ENCODE measurements at places on chromosomes 2 and 18.

GRCh38 chr2:182605166-182605565, 110.9 kb upstream of the DNAJC10 start:
- DNase-seq = no peak

- no peak for DNase-seq
Measured at GRCh38 chr2:186852508-186852907, 3.5 kb upstream of the ZSWIM2 start.

DNA sequence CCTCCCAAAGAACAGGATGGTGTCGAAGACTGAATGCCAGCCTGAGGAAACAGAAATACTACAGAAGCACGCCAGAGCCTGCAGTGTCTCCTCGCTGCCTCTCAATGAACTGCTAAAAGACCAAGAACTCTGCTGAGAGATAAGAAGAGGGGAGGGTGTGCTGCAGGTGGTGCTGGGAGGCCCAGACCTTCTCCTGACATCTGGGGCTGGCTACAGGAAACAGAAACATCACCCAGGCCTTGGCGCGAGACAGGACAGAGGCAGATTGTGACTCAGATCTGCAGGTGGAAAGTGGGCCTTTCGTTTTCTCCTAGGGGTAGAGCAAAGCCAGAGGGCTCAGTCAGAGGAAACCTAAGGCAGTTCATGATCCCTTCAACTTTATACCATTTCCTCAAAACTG, 250.3 kb upstream of the TCF4 start:
- no peak for DNase-seq

GRCh38 chr2:170972296-170973224, 43.5 kb downstream of the GORASP2 start:
- DNase-seq = no peak

GRCh38 chr18:1559563-1559962, 654.9 kb downstream of the ADCYAP1 start:
- DNase-seq = no peak

DNA sequence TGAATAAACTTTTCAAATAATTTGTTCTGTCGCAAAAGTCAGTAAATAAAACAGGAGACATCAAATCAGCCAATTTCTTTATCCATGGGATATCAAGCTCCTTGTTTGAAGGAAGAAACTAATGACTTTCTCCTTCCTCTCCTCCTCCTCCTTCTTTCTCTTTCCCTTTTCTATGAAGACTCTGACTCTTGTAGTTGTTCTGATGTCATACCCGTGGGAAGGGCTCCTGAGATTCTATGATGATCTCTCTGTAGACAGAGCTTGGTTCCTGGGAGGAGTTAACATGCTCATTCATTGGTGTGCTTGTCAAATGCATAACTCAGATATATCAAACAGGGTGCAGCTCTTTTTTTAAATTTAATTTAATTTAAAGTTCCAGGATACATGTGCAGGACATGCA, 118.7 kb upstream of the KCTD1 start:
- no peak for DNase-seq

DNA sequence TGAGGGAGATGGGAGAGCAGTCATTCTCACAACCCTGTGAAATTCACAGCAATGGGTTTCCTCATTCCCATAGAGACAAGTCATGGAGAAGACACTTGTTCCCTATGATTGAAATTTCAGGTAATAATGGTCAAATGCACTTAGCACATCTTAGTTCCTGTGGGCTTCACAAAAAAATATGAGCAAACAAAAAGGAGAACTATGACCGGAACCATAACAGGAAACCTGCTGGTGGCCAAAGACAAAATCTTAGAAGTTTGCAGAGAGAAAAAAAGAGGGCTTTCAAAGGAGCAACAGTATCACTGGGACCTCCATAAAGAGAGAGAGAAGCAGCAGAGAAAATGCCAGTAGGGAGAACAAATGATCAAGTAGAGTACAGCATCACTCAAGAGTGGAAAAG, 138.9 kb upstream of the APCDD1 start:
- no peak for DNase-seq

GRCh38 chr18:65788373-65788772, 37.6 kb downstream of the CDH7 start:
- no peak for DNase-seq

DNA sequence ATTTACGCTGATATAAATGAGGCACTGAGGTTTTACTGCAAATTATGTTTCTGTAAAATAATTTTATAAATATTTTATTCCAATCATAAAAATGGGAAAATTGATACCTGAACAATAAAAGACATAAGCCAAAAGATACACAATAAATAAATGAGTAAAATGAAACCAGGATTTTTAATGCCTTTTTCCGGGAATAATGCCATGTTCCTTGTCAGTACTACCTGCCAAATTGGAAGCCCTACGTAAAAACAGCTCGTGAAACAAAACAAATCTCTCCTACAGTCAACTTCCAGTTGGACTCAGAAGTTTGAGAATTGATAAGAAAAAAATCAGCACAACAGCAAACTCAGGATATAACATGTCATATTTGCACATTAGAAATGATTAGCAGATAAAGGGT, 18.0 kb downstream of the GALNT3 start:
- DNase-seq = no peak

- no peak for DNase-seq
Measured at GRCh38 chr2:144067506-144067905, 452.4 kb downstream of the ZEB2 start.
